T-cell (primary cell): ENCODE measurements at places on chromosomes 7 and 10. TPM values are rescaled to one million over a fixed set of nuclear protein-coding genes. Genes with fewer than 3 reads are reported as not detected.

The TPK1 gene
- total RNA-seq, result 22.0 TPM

The SSC4D gene
- not detected for total RNA-seq

The FAM237B gene
- total RNA-seq, result not detected

The ADCYAP1R1 gene
- not detected for total RNA-seq

The CUBN gene
- total RNA-seq, result 7.7 TPM

The ACBD5 gene
- total RNA-seq, result 21.1 TPM

The APBB1IP gene
- total RNA-seq, result 102 TPM

The GRM3 gene
- not detected for total RNA-seq

The GBX1 gene
- total RNA-seq, result not detected

The TAS2R5 gene
- 2.8 TPM for total RNA-seq

The LGI1 gene
- not detected for total RNA-seq

The HOXA6 gene
- not detected for total RNA-seq

The GNG11 gene
- total RNA-seq, result 0.12 TPM

The ATE1 gene
- total RNA-seq, result 18.6 TPM

The TMEM139 gene
- total RNA-seq, result 1.2 TPM

The SHH gene
- not detected for total RNA-seq

The SORCS1 gene
- total RNA-seq, result not detected

The CRYGN gene
- not detected for total RNA-seq

The ACTL6B gene
- total RNA-seq, result not detected

The GPAM gene
- 8.6 TPM for total RNA-seq

The SPDYE2 gene
- total RNA-seq, result 0.58 TPM

The ELMO1 gene
- total RNA-seq, result 111 TPM

The ARHGAP12 gene
- total RNA-seq, result 24.6 TPM

The GDI2 gene
- total RNA-seq, result 118 TPM

The PAXIP1 gene
- 12.3 TPM for total RNA-seq

The CPVL gene
- total RNA-seq, result 1.2 TPM

The NUTM2E gene
- 0.73 TPM for total RNA-seq

The FAM171A1 gene
- 4.6 TPM for total RNA-seq

The RARRES2 gene
- 2.7 TPM for total RNA-seq

The SEMA3E gene
- total RNA-seq, result not detected

The NEUROG3 gene
- total RNA-seq, result not detected

The ASAH2 gene
- 3.5 TPM for total RNA-seq

The SEMA4G gene
- total RNA-seq, result 2.2 TPM

The EVX1 gene
- not detected for total RNA-seq

The FOXI2 gene
- not detected for total RNA-seq

The TUBB8 gene
- not detected for total RNA-seq

The RBM33 gene
- total RNA-seq, result 180 TPM

The SEMA3A gene
- 0.54 TPM for total RNA-seq

The NODAL gene
- total RNA-seq, result not detected

The PROSER2 gene
- 4.0 TPM for total RNA-seq

The TEX36 gene
- total RNA-seq, result not detected

The PDLIM1 gene
- 4.2 TPM for total RNA-seq

The CALHM1 gene
- not detected for total RNA-seq

The TECTB gene
- total RNA-seq, result not detected

The HOXA7 gene
- total RNA-seq, result not detected

The GFRA1 gene
- total RNA-seq, result not detected

The FFAR4 gene
- not detected for total RNA-seq

The SMKR1 gene
- 1.7 TPM for total RNA-seq

The PHYHIPL gene
- not detected for total RNA-seq

The GPER1 gene
- 0.41 TPM for total RNA-seq
